SK-MEL-5 (cell line): ENCODE measurements at places on chromosomes 7 and 10. TPM values are rescaled to one million over a fixed set of nuclear protein-coding genes. Genes with fewer than 3 reads are reported as not detected.

DNA sequence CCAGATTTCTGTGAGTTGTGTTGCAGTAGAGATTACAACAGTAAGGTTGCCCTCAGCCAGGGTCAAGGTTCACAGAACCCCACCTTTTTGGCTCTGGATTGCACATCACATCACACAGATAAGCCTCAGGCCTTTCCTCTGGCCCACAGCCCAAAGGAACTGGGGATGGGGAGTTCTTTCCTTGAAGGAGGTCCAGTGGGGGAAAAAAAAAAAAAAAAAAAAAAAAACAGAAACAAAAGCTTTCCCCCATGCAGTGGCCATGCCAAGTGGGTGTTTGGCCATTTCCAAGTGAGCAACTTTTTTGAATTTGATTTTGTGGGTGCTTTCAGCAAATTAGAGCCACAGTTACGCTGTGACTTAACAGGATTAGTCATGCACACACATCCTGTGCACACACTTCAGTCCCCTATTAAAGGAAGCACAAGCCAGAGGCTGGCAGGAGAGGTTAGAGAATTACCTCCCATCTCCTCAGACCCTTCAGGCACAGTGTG lies 79.3 kb upstream of the NANOS1 start:
- no peak for DNase-seq

GRCh38 chr10:60733826-60734225 lies 44.5 kb upstream of the CDK1 start:
- DNase-seq, result no peak

DNA sequence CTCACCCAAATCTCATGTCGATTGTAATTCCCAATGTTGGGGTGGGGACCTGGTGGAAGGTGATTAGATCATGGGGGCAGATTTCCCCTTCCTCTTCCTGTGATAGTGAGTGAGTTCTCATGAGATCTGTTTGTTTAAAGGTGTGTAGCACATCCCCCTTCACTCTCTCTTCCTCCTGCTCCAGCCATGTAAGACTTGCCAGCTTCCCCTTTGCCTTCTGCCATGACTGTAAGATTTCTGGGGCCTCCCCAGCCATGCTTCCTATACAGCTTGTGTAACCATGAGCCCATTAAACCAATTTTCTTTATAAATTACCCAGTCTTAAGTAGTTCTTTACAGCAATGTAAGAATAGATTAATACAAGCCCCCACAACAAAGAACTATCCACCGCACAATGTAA lies 109.9 kb upstream of the JAZF1 start:
- no peak for DNase-seq

DNA sequence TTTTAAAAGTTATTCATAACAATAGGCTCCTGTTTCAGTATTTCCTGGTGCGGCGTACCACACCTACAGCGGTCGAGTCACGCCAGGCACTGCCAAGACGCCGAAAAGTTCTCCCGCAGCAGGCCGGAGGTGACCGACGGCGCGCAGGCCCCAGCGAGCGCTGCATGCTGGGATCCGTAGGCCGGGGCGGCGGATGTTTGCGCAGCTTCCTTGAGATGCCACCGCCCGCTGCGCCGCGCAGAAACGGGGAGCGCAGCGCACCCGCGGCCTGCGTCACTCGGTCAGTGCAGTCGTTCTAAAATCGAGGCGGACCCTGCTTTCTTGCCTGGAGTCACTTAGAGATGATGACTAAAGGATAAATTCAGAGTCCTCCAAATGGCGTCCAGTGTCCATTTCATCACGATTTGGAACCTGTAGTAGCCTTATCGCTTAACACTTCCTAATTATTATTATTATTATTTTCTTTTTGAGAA lies 1.3 kb upstream of the KIF11 start:
- peak; percentile 83 for DNase-seq

- DNase-seq, result no peak
These were observed 121.3 kb upstream of the ODAD2 start for GRCh38 chr10:28120043-28120749.

The IRF5 gene
- 6.3 and 6.9 TPM in 2 replicates for total RNA-seq

The APBB1IP gene
- total RNA-seq, result not detected in 2 replicates

- DNase-seq, result no peak
These were observed 133.0 kb upstream of the TNS3 start for GRCh38 chr7:47714669-47715607.

The ANKRD1 gene
- not detected in 2 replicates for total RNA-seq

DNA sequence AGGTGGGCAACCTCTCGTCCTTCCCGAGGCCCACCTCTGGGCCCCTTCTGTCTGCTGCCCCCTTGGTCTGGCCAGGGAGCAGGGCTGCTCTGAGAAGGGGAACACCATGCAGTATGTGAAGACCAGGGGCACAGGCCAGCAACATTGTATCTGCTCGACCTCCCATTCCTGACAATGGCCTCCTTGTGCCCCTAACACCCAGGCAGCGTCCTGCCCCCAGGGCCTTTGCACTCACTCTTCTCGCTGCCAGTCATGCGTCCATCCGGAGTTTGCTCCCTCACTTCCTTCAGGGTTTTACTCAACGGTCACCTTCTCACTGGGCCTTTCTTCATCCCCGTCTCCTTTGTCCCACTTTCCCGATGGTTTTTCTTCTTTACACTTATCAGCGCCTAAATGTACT lies 232.9 kb upstream of the GRB10 start:
- DNase-seq, result peak; percentile 49

DNA sequence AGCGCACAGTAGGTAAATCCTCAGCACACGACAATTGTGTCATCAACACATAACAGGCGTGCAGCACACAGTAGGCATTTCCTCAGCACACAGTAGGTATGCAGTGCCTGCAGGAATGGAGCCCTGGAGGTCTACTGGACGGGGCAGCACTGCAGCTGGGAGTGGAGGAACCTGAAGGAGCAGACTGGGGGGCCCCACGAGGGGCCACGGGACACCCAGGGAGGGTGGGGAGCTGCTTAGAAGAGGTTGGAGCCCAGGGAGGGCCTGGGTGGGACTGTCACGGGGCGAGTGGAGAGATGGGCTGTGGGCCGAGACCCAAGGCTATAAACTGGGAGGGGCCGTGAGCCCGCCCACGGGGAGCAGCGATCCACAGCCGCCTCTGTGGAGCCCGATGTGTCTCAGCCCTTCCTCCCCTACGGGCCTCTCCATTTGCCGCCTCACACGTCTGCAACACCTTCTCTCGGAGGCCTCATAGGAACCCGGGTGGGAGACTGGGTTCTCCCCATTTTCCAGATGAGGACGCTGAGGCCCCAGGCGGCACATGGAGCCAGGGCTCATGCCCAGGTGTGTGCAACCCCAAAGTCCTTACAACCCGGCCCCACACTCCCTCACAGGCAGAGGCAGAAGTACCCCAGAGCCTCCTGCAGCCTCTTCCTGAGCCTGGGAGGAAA lies 101.5 kb downstream of the MICALL2 start:
- no peak for DNase-seq

The CTTNBP2 gene
- 43.3 and 46.3 TPM in 2 replicates for total RNA-seq

DNA sequence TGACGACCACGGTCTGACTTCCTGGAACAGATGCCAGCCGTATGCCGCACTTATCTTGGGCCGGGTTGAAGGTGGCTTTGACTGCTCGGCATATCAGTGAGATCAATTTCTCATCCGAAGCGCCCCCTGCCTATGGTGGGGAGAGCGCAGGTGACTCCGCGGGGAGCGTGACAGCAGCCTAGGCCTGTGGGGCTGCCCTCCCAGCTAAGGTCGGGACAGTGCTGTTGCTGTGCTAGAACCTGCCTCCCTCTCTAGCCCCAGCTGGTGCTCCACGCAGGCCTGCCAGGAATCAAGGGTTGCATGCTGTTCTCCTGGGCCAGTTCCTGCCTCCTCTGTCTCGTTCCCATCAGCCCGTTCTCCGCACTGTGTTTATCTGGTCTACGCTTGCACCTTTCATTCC lies 49.8 kb downstream of the PODXL start:
- no peak for DNase-seq

The KLLN gene
- 0.03 and 0.08 TPM in 2 replicates for total RNA-seq

- no peak for DNase-seq
These were observed 97.7 kb downstream of the BTRC start for GRCh38 chr10:101451667-101452069.

The PTPRE gene
- total RNA-seq, result 0.03 TPM in 1 of 2 replicates, not detected in the other

GRCh38 chr7:89133819-89134218 lies 338.3 kb upstream of the TEX47 start:
- DNase-seq, result peak; percentile 43

The PRSS37 gene
- total RNA-seq, result 0.13 TPM in 1 of 2 replicates, not detected in the other

The EN2 gene
- total RNA-seq, result 2.2 and 3.0 TPM in 2 replicates

The KLF14 gene
- 0.69 and 1.0 TPM in 2 replicates for total RNA-seq

The ATP6V0A4 gene
- total RNA-seq, result 269 and 294 TPM in 2 replicates

DNA sequence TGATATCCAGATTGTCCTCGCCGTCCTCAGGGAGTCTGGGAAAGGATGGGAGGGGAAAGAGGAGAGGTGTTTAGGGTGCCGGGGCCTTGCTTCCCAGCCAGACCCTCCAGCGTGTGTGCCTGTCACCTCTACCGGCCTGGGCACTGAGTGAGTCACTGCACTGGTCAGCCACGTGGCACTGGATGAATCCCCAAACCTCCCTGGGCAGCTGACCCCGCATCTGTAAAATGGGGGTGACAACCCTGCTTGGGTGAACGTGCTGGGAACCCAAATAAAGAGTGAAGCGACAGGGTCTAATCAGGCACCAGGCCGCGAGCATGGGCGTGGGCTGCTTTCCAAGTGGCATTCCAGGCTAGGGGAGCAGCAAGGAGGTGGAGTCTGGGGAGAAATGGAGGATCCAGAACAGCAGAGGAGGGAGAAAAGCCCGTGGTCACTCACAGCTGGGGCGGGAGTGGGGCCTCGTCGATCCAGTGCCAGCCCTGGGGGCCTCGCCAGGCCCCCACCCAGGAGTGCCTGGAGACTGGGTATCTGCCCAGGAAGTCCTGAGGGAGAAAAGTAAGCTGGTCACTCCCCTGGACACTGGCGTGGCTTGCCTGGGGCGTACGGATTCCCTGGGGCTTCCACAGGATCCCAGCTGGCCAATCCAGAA lies 29.7 kb downstream of the KLRG2 start:
- no peak for DNase-seq

DNA sequence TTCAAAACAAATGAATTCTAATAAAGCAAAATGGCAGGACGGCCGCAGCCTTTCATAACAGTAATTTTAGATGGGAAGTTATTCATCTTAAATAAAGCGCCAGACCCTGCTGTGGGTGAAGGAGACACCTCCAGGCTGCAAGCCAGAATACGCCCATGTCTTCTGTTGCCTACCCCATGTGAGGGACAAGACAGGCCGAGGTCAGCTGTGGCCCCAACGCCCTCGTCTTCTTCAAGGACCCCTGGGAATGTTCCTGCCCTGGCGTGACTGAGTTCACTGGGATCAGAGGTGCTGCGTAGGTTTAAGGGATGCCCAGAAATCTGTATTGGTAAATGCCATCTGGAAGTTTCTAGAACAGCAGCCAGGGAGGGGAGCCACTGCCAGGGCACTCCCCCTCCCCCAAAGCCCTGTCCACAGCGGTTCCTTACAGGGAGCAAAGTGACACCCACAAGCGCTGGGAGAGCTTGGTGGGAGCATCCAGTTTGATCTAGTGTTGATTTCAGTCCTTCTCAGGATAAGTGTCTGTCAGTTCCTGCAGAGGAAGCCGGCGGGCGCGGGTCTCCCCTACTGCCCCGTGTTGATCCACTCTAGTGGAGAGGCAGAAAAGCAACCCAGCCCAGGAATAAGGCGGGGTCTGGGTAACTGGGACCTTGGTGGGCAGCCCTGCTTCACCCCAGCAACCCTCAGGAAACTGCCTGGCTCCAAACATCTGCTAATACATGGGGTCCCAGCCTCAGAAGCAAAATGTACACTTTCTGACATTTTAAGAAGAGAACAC lies 20.6 kb downstream of the PAPOLB start:
- DNase-seq, result no peak

The PRF1 gene
- not detected in 2 replicates for total RNA-seq

The ALKBH4 gene
- 17.9 and 19.5 TPM in 2 replicates for total RNA-seq

GRCh38 chr7:6127110-6127490 lies 95.9 kb downstream of the ANKRD61 start:
- DNase-seq, result no peak

GRCh38 chr10:77305650-77306632 lies 331.7 kb downstream of the KCNMA1 start:
- no peak for DNase-seq

The PYROXD2 gene
- 2.2 and 3.2 TPM in 2 replicates for total RNA-seq
